Progenitor cell of endocrine pancreas (in vitro differentiated cells): ENCODE measurements at places on chromosomes 3 and 15.
A peak's percentile ranks its signal among the peaks of the same experiment; 100 is the strongest.

- no peak for DNase-seq
Measured at GRCh38 chr3:113255854-113256615, 44.7 kb downstream of the BOC start.

DNA sequence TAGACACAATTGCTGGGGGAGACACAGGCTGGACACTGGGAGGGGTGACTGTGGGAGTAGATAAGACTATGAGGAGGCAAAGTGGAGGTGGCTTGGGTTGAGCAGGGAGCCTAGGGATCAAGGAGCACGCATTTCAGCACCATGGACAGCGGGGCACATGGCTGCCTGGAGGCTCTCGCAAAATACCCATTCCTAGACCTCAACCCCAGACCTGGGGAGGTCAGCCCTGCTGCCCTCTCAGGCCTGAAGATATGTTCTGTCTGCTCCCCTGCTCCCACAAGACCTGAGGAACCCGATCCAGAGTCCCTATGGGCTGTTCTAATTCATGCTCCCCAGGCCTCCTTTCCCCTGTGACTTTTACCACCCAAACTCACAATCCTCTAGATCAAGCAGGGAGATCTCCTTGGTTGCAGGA, 16.0 kb upstream of the CPEB1 start:
- DNase-seq, result peak; percentile 79

DNA sequence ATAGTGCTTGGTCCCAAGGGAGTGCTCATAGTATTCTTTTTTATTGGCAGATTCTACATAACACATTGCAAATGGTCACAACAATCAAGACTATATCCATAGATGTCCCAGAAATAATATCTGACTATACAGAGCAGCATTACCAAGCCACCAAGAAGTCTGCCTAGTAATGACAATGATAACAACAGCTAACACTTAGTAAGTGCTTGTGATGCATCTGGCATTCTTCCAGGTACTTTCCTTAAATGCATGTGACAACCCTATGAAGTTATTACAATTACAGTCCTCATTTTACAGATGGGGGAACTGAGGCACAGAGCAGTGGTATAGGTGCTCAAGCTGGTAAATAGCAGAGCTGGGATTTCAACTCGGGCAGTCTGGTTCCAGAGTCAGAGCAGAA, 49.6 kb upstream of the ICE2 start:
- no peak for DNase-seq

DNA sequence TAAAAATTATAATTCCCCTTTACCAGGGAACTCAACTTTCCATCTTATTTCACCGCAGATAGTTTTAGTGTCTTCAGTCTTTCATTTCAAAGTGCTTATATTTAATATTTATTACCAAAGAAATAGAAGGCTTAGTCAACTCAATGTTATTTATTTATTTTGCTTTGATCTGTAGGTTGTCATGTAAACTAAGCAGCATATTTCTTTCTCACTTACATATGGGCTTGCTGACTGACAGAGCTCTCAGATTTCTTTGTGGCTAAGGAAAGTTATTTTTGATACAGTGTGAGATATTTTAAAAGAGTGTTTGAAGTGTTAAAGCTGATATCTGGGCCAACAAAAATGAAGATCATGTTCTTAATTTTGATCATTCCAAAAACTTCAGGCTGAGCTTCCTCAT, 331.4 kb downstream of the ROBO1 start:
- DNase-seq, result no peak

DNA sequence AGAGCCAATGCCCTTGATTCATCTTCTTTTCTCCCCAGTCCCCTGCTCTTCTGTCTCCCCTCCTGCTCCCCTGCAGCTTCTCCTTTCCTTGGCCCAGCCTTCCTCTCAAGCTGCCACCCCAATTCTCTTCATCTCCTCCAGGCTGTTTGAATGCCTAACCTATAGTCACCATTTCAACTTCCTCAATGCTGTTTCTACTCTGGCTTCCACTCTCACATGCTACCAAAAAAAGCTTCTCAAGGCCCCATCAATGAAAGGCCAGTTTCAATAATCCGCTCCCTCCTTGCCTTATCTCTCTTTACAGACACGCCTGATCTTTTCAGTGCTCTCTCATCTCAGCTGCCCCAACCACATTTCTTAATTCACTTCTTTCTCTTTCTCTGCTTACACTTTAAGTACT, 212.2 kb upstream of the GPR149 start:
- no peak for DNase-seq

DNA sequence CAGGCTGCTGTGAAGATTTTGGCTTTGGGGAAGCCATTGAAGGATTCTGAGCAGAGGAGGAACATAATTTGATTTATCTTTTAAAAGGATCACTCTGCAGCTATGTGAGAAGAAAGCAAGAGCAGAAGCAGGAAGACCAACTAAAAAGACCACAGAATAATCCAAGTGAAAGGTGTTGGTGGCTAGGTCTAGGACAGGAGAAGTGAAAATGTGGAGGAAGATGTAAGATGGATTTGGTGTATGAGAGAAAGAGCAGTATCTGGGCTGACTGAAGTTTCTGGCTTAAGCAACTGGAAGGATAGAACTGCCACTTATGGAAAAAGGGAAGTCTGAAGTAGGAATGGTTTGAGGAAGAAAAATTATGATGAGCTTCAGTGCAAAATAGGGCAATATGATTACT, 62.0 kb downstream of the SFMBT1 start:
- DNase-seq, result no peak

DNA sequence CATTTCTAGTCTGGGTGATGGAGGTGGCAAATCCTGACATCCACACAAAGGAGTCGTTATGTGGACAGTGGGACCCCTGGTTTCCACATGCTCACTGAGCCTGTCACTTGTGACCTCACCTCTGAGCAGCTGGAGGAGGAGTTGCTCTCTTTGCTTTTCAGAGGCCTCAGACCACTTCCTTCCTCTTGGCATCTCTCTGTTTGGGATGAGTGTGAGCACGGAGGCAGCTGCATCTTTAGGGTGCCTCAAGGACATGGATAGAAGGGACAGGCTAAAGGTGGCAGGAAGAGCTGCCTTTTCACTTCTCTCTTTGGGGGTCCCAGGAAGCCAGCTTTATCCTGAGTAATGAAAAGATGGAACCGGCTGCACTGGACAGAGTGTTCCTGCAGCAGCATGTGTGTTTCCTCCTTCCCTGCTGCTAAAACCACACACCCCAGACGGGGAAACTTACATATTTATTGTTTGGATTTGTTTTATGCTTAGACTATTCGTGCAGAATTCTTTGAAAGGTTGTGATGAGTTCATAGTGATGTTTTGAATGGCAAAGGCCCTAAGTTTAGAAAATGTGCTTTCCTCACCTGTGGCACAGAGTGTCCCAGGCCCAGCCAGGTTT, 31.8 kb downstream of the GPR171 start:
- no peak for DNase-seq

GRCh38 chr3:66554178-66554577, 53.4 kb upstream of the LRIG1 start:
- no peak for DNase-seq

DNA sequence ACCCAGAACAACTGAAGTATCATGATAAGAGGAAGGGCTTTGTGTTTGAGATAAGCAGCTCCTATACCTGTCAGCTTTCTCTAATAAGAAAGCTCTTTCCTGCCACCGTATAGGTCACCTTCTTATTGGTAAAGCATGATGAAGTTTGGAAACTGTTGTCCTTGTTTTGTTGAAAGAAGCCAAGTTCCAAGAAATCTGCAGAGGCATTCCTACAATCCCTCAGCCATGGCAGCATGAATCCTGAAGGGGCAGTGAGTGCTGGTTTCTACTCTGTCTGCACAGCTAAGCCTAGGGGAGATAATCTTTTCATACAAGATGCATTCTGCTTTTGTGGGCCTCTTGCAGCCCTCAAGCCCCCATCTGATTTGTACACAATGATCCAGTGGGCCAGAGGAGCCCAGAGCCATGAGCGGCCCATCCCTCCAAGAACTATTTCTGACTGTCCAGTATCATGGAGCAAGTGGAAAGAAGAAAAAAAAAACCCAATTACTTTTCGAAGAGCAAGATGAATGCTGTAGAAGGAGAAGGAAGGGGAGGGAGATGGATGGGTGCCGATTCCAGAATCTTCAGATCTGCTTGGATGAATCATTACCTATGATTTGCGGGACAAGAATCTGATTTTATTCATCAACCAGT, 1.9 kb upstream of the THBS1 start:
- no peak for DNase-seq

- no peak for DNase-seq
Measured at GRCh38 chr3:69750549-69750948, 11.3 kb downstream of the MITF start.

- DNase-seq, result no peak
Measured at GRCh38 chr3:42851228-42851834, 24.3 kb downstream of the CYP8B1 start.

GRCh38 chr15:83014205-83014653, 2.8 kb upstream of the C15orf40 start:
- DNase-seq, result no peak

DNA sequence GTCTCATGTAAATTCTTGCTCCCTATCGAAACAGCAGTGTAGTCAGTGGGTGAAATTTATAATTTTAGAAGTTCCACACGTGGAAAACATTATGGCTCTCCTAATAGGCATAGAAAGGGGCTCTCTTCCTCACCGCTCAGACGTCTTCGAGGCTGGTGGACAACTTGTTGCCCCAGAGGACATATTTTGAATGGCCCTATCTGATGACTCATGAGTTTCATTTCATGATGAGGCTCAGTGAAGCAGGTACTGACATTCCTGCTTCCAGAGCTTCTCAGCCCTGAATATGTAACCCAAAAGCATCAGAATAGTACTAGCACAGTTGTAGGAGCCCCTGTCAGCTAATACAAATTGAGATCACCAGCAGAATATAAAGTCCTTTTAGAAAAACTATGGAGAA, 117.9 kb downstream of the HERC1 start:
- no peak for DNase-seq

GRCh38 chr3:21326704-21327475, 424.1 kb downstream of the ZNF385D start:
- no peak for DNase-seq

- no peak for DNase-seq
Measured at GRCh38 chr15:47743886-47744285, 26.6 kb downstream of the SEMA6D start.

GRCh38 chr3:17039594-17039993, 154.8 kb downstream of the PLCL2 start:
- no peak for DNase-seq

GRCh38 chr3:196968233-196969133, at the start of gene PIGZ:
Gene PIGZ (minus strand): TSS chr3:196968833. CDS start chr3:196952031, 16,802 bp downstream.
- DNase-seq, result peak; percentile 25

- DNase-seq, result no peak
Measured at GRCh38 chr3:115932807-115933206, 309.5 kb downstream of the GAP43 start.

- no peak for DNase-seq
Measured at GRCh38 chr3:157785102-157785826, 282.0 kb upstream of the VEPH1 start.

DNA sequence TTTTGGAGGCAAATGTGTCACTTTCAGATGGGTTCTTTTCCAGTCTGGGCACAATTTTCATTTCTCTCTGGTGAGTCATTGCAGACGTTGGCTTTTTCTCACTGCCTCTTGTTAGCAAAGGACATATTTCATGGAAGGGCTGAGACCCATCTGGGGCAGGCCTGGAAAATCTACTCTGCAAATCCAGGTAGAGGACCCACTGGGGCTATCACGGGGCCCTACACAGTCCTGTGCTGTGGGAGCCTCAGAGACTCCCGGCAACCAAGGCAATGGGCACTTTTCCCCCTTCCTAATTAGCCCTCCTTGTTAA, 58.0 kb downstream of the HRH1 start:
- DNase-seq, result no peak

DNA sequence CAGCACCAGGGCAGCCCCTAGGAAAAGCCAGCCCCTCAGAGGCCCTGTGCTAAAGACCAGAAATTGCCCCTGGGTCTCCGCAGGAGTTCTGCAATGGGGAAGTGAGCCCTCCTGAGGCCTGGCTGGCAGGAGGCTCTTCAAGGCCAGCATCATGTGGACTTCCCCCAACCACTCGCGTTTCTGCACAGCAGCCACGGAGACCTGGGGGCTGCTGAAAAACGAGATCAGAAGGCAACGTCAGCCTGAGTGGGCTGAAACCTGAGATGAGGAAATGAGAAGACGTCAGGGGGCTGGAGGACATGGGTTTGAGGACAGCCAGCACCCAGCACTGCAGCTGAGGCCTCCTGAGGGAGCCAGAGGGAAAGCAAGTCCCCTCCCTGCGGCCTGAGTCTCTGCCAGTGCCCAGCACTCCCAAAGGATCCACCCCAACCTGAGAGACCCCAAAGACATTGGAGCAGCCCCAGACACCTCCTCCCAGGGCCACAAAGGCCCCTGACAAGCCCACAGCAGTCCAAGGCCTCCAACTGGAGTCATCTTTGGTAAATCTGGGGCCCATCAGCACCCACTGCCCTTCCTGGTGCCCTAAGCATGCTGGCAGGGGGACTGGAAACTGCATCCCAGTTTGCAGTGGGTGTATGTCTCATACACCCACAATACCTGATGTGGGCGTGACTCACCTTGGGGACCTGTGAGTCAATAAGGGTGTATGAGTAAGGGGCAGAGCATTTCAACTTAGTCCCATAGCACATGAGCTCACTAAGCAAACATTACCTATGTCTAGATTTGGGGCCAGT, 29.2 kb upstream of the CYP11A1 start:
- DNase-seq, result no peak

DNA sequence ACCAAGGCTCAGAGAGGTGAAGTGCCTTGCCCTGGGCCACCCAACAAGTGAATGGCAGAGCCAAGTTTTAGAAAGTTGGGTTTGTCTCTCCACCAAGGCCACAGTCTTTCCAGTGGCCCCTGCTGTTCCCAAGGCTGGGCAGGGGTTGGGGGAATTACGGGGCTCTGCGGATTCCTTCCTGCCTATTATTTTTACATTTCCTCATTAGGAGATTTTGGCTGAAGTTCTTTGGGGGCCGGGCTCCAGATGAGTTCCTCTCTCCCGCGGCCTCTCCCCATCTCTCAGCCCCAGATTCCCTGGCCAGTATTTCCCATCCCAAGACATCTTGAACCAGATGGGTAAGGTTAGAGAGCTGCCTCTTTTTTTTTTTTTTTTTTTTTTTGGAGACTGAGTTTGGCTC, 44.0 kb upstream of the SMAD6 start:
- no peak for DNase-seq

GRCh38 chr3:61466357-61466756, 95.0 kb upstream of the PTPRG start:
- DNase-seq, result no peak

GRCh38 chr3:150504483-150504882, 41.8 kb downstream of the SERP1 start:
- no peak for DNase-seq

GRCh38 chr3:184375747-184376461, 2.1 kb downstream of the THPO start:
- no peak for DNase-seq

GRCh38 chr15:29106551-29107290, 162.9 kb downstream of the NSMCE3 start:
- no peak for DNase-seq

DNA sequence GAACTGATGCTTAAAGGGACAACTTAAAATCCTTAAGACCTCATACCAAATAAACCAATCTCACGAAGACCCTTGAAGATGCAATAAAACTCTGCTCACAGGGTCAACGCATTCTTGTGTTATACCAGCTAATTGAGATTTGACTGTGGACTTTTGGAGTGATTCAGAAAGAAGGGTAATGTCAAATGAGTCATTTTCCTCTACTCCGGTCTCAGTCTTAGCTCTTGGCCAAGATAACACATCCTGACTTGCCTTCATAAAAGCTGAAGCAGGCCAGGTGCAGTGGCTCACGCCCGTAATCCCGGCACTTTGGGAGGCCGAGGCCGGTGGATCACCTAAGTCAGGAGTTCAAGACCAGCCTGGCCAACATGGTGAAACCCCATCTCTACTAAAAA, 3.8 kb downstream of the PKM start:
- DNase-seq, result no peak

- no peak for DNase-seq
Measured at GRCh38 chr3:195559723-195560409, 16.7 kb upstream of the PPP1R2 start.

GRCh38 chr15:77702211-77702957, 69.7 kb upstream of the LINGO1 start:
- DNase-seq, result peak; percentile 62
